ENCODE measurements at places on chromosomes 11 and 22.

DNA sequence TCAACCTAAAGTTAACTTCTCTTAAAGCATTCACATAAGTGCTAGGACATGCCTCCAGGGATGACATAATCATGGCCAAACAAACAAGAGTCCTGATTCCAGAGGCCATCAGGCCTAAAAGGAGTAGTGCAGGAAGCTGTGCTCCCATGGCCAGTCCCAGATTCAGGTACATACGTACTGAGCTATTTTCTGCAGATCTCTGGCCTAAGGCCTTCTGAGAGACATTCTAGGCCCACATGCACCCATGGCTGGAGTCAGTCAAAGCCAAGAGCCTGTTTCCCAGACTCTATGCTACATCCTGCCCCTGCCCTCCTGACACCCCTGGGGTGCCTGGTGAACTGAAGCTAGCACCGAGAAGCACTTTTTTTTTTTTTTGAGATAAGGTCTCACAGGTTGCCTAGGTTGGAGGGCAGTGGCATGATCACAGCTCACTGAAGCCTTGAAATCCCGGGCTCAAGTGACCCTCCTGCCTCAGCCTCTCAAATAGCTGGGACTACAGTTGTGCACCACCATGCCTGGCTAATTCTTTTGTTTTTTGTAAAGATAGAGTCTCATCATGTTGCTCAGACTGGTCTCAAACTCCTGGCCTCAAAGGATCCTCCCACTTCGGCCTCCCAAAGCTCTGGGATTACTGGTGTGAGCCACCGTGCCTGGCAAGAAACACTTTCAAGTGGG lies 553 bp downstream of the CD3D start:
- no peak for DNase-seq

DNA sequence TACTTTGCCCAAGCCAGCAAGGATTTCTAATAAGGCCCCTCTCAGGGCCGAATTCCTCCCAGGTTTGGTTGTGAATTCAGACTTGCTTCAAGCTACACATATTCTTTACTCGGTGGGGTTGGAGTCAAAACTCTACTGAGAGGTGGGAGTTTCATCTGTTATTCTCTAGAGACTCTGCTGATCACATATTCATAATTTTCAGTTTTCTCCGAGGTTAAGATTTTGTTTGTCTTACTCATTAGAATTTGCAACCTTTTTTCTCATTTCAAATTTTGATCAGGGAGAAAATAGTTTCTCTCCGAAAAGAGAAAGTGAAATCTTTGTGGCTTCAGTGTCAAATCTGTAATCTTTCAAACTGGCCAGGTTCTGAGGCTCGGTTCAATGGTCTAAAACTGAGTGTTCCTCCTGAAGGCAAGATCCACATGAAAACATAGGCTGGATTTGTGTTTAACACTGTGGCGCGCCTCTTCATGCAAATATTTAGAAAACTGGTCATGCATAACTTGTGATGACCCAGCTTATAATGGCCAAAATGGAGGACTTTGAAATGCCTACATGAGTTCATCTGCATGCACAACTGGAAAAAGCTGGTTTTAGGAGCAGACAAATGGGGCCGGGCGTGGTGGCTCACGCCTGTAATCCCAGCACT lies 21.5 kb upstream of the GSTP1 start:
- no peak for DNase-seq

GRCh38 chr22:27488456-27489177 lies 312.9 kb downstream of the MN1 start:
- no peak for DNase-seq

- DNase-seq = no peak
Observed at GRCh38 chr11:20617346-20618005, 18.1 kb downstream of the SLC6A5 start.

DNA sequence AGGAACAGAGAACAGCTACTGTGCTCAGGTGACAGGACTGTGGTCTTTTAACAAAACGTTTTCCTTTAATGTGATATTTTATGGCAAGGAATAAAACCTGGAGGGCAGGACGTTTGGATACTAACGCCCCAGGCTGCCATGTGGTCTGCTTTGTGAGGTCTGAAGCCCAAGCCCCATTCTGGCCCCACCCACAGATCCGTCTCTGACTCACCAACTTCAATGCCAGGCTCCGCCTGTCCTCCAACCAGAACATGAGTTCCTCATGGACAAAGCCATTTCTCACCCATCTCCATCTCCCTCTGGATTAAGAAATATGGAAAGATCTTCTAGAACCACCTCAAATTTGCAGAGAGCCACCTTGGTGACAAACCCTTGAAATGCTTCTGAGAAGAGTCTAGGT lies 148.8 kb downstream of the CRYBB2 start:
- no peak for DNase-seq

DNA sequence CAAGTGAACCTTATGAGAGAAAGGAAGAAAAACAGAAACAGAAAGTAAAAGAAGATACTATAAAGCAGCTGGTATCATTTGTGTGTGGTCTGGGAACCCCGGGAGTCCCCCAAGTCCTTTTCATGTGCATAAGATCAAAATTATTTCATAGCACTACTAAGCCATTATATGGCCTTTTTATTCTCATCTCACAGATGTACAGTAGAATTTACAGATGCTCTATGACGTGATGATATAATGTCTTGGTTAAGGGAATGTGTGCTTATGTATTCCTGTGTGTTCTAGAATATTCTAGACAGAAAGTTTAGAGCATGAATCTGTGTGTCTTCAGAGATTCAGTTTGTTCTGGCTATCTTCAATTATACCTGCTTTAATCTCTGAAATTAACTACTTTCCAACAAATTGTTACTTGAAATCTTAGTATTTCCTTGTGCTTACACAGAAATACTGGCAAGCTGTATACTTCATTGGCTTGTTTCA lies 8.6 kb upstream of the TPP1 start:
- DNase-seq = no peak

DNA sequence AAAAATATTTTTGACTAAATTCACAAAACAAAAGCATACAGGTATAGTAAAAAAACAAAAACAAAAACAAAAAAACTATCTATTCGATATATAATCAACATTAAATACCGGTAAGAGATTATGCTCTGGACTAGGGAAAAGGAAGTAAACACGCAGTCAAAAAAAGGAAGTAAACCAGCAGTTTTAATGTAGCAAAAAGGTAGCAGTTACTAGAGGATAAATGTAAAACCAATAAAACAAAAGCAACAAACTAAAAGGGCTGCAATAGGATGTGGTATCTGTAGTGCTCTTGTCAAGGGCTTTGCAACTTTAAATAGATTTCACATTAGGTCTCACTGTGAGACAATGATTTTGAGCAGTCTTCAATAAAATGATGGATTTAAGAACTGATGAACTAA lies 2.4 kb downstream of the TRIM22 start:
- DNase-seq = no peak

DNA sequence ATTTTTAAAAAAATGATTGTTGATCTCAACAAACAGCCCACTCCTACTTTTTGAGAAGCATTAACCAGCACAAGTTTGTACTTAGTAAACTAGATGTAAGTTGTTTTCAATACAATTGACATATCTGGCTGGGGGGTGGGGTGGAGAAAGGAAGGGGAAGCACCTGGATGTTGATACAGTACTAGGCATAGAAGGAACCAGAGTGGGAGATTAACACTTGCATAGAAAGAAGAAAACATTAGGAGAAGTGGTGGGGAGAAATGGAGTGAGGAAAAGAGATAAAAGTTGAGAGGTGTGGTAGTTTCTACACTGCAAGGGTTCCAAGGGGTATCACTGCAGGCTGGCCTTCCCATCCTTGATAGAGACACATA lies 10.6 kb upstream of the GAB2 start:
- no peak for DNase-seq

GRCh38 chr11:69101115-69101791 lies 52.5 kb downstream of the TPCN2 start:
- peak; percentile 90 for DNase-seq

- DNase-seq = no peak
Observed at GRCh38 chr11:69374110-69374945, 80.4 kb downstream of the MYEOV start.

DNA sequence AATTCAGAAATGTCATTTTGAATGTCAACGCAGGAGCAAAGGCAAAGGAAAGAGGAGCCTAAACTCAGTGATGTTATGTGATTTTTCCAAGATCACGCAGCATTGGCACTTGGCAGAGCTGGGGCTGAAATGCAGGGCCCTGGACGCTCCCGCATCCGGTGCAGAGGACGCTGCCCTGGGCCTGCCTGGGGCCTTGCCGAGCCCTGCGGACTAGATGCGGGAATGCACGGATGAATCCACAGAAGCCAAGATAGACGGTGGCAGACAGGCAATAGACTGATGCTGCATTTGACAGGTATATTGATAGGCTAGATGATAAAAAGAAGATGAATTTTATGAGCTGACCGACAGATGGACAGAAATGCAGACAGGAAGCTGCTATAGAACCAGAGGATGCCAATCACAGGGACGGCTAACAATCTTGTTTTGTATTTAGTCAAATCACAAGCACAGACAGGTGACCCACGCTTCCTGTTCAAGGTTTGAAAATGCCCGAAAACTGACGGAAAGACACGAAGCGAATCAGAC lies 696 bp upstream of the MARK2 start:
- DNase-seq = no peak

GRCh38 chr11:61335355-61335710 lies 2.3 kb downstream of the TKFC start:
- no peak for DNase-seq

- no peak for DNase-seq
Observed at GRCh38 chr22:35219012-35219411, 38.3 kb upstream of the HMGXB4 start.

GRCh38 chr22:42895541-42895981 lies 38.5 kb upstream of the ARFGAP3 start:
- no peak for DNase-seq

GRCh38 chr11:120061036-120061760 lies 76.7 kb downstream of the TRIM29 start:
- no peak for DNase-seq

DNA sequence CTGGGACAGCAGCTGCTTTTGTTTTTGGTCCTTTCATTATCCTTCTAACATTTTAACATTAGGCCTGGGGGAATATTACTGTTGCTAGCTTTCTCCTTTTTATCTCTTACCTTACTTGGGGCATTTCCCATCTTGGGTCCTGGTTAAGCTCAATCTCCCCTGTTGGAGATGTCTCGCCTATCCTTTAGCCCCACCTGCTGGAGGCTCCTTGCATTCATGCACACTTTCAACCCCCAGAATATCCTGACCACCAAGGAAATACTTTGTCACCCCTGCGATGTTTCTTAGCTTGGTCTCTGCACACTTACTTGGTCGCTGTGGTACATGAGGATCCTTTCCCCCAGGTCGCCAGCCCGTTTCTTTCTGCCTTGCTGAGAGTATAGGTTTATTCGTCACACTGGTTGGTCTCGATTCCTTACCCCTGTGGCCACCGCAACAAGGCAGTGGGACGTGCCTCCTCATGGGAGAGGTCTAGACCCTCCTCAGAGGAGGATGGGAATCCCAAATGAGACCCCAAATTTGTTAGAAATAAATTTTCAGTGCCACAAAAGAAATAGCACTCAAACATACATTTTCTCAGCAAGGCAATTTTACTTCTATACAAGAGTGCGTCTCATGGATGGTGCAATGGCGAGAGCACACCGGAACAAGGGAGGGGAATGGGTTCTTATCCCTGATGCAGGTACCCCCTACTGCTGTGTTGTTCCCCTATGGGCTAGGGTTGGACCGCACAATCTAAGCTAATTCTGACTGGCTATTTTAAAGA lies 5.4 kb upstream of the TXN2 start:
- no peak for DNase-seq

Data from NCI-H1105 (cell line).